Activated naive CD8-positive, alpha-beta T cell treated with anti-CD3 and anti-CD28 coated beads, Interleukin-2, amount 50 U/mL, for 16 hours (primary cell): ENCODE measurements at places on chromosomes 11 and 22.

DNA sequence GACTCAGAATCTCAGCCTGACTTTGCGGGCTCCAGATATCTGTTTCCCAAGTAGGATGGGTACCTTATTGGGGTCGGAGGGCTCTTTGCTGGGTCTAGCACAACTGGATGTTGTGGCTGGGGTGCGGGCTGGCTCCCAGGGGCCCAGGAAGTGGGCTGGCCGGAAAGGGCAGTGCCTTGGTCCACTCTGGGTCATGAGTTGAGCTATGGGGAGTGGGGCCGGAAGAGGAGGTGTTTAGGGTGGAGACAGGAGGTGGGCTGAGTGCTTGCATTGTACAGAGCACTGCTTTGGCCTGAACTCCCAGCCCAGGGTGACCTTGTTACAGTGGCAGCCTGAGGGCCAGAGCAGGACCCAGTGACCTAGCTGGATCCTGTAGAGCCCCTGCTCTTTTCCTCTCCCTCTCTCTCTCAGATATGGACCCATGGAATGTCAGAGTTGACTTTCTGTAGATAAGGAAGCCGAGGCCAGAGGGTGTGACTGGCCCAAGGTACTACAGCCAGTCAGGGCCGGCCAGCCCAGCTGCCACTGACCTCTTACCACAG lies 13.2 kb downstream of the PHLDB1 start:
- no peak for DNase-seq

- DNase-seq, result no peak
Observed at GRCh38 chr22:43636086-43636485, 176.0 kb downstream of the EFCAB6 start.

DNA sequence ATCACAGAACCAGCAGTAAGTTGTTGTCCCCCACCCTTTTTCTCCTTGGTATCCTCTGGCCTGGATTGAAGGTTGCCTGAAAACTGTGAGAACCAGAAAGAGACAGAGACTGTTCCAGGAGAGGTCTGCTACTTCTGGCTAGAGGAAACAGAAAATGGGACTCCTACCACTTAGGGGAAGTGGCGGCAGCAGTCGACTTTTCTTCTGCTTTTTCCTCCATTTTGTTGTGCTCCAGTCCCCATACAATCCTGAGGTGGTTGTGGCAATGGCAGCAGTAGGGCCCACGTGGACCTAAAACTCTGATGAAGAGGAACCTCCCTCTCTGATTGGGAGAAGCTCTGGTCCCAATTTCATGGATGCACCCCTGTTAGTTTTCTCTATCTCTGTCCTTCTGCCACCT lies 76.0 kb upstream of the SORL1 start:
- DNase-seq, result no peak

- DNase-seq, result peak; percentile 34
Observed at GRCh38 chr11:67351275-67352005, 1.9 kb downstream of the POLD4 start.

- DNase-seq, result no peak
Observed at GRCh38 chr11:130386056-130386455, 42.4 kb downstream of the ADAMTS8 start.

DNA sequence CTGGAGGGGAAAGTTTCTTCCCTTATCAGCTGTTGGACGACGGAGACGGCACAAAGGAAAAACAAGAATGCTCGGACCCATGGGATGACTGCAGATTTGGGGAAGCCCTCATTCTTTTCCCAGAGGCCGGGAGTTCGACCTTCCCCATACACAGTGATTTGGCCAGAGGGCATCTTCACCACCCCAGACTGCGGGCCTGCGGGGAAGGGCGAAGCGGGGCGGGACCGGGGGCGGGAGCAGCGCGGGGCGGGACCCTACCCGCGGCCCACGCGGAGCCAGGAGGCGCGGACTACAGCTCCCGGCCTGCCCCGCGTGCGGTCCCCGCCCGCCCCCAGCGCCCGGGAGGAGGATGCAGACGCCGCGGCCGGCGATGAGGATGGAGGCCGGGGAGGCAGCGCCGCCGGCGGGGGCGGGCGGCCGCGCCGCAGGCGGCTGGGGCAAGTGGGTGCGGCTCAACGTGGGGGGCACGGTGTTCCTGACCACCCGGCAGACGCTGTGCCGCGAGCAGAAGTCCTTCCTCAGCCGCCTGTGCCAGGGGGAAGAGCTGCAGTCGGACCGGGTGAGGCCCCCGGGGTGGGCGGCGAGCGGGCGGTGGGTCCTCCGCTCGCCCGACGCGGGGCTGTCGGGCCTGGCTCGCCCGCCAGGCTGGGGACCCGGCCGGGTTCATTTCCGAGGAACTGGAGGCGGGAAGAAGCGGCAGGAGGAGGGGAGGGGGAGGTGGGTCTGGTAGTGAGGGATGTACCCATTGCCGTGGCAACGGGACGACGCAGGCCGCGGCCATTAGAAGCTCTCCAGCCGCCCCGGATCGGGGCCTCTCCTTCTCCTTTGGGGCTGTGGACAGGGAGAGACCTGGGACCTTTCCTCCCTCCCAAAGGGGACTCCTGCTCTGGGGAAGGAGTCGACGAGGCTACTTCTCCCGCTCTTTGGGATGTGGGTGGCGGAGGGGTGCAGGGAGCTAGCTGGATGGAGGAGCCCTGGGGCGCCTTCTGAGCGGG lies at the start of gene KCTD17:
KCTD17 (plus strand) TSS at position 352 of the 995 bp plus-strand sequence; CDS start at position 371, 19 bp downstream.
- peak; percentile 45 for DNase-seq

DNA sequence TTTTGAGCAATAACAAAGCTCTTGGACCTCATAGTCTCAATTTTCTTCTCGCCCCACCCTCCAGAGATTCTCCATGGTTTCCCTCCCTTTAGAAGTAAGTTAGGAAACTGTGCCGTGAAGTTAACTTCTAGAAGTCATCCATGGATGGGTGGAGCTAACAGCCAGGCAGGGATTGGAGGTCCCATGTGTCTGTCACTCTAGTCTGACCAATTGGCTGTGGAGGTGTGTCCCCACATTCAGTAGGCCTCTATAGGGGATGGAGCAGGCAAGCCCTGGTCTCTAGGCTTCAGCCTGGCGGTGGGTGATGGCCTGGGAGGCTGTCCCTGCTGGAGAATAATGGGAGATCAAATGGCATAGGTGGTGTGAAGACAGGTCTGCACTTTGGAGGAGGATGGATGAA lies 50.7 kb downstream of the TP53I11 start:
- DNase-seq, result no peak

DNA sequence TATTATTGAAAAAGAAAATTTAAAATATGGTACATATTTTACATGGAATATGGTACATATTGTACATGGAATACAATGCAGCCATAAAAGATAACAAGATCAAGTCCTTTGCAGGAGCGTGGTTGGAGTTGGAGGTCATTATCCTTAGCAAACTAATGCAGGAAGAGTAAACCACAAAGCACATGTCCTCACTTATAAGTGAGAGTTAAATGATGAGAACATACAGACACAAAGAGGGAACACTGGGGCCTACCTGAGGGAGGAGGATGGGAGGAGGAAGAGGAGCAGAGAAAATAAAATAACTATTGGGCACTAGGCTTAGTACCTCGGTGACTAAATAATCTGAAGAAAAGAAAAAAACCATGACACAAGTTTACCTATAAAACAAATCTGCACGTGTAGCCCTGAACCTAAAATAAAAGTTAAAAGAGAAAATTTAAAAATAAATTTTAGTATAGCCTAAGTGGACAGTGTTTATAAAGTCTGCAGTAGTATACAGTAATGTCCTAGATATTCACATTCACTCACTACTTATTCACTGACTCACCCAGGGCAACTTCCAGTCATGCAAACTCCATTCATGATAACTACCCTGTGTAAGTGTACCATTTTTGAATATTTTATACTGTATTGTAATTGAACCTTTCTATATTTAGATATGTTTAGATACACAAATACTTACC lies 204.4 kb downstream of the FAM76B start:
- no peak for DNase-seq

GRCh38 chr22:50562523-50563412 lies at the start of gene SYCE3:
Gene SYCE3 (minus strand): TSS chr22:50562919. CDS start chr22:50556405, 6,514 bp downstream.
- DNase-seq, result peak; percentile 95

DNA sequence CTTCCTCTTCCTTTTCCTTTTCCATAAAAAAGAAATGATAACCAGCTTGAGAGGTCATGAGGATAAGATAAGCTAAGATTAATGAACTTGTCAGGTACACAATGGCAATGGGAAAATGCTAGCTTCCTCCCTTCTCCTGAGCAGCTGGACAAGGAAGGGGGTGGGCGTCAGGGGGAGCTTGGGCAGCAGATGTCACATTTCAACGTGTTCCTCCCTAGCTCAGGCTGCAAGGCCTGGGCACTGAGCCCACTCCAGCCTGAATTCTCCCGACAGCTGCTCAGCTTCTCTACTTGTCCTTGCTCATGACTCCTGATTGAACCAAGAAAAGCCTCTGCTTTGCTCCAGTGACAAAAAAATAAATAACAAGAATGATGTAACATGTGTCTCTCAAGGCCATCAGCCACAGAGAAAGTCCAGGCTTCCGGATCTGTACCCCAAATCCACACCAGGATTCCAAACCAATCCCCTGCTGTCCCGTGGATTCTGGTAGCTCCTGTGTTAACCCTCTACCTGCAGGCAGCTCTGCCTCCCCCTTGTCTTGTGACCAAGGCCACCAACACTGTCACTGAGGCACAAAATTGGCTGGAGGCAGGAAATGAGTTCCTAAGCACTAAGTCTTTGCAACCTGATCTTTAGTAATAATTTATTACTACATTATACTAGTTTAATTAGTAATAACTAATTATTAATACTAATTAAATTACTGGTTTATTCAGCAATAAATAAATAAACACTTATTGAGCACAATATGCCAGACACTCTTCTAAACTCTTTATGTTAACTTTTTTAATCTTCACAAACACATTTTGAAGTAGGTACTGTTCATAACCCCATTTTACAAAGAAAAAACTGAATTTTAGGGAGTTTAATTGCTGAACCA lies 146.5 kb downstream of the CCDC34 start:
- DNase-seq, result no peak
